Effector CD8-positive, alpha-beta T cell (primary cell): ENCODE measurements at places on chromosomes 12 and 14.

DNA sequence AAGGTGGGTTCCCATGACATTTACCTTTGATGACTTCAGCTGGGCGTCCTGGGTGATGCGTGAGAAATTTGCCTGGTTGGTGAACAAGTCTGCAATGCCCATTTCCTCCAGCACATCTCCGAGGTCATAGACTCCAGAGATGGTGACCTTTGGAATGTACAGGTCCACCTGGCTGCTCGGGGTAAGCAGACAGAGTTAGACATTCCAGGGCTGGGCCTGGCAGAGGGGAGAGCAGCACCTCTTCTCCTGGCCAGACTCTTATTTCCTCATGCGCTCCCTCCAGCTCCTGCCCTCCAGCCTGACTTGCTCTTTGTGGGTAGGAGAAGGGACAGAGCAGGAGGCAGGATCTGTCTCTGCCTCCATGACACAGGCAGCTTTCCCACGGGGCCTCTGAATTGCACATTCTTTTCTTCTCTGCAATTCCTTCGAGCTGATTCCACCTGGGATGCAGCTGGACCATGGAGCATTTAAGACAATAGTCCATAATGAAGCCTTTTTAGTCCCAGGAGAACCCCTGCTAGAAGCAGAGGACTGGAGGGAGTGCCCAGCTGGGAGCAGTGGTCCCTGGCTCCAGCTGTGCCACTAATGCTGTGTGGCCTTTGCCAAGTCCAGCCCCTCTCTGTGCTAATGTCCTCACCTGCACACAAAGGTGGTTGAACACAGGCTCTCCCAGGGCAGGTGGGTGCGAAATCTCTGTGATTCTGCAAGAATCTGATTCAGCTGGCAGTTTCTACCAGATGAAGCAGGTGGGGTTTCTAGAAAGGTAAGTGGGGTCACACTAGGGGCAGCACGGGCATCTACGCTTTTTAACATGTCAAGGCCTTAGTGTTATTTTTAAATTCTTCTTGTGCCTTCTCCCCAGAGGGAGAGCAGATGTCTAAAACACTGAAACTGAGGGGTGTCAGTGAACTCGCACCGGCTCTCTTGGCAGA, 13.2 kb upstream of the SERPINA10 start:
- no peak for DNase-seq

GRCh38 chr12:26303418-26303817, 108.0 kb downstream of the SSPN start:
- DNase-seq, result no peak

DNA sequence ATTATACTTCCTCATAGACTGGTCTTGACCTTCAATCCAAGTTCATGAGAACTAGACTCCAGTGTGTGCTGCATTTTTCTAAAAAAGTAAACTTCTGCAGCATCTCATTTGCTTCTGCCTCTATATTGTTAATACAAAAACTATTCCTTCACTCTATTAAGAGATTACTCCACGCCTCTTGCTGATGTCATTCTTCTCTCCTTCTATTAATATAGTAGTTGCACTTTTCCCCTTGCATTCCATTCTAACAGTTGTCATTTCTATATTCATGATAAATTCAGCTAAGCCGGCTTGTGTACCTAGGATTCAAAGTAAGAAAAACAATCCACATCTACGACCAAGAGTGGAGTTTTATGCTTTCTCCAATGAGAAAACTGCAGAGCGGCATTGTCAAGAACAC, 480.4 kb upstream of the NOVA1 start:
- DNase-seq, result no peak

DNA sequence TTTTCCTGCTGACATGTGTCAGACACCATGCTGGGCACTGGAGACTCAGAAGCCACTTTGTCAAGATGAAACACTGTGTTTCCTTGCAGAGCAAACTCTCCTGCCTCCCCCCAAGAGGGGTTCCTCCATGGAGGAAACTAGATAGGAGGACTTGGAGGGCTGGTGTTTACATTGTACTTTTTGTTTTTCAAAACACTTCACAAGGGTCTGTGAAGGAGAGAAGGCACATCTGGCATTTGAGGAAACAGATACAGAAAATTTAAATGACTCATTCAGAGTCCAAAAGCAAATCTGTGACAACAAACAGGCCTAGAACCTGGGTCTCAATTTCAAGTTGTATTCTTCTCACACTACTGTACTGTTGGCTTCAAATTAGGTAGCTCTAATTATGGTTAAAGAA, 6.7 kb upstream of the CDKL1 start:
- DNase-seq, result no peak

DNA sequence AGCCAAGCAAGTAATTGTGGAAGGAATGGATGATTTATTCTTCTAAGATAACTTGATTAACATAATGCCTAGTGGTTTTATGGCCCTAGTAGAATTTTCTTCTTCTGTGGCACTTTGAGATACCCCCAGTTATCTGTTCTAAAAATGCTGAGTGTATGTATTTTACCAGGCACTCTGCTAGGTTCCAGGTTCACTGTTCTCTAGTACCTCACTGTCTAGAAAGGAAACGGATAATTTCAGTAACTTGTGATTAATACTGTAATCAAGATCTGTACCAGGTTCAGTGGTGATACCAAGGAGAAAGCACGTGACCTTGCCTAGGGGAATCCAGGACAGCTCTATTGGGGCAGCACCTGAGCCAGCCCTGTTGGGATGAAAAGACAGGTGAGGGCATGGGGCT, 8.0 kb downstream of the ANO6 start:
- no peak for DNase-seq

- DNase-seq, result no peak
Observed at GRCh38 chr14:73221945-73222344, 15.4 kb upstream of the PAPLN start.

- DNase-seq, result no peak
Observed at GRCh38 chr12:21989819-21990412, 48.7 kb upstream of the ABCC9 start.

- no peak for DNase-seq
Observed at GRCh38 chr14:53620890-53621289, 335.7 kb downstream of the BMP4 start.

GRCh38 chr14:62002642-62003041, 240.4 kb downstream of the SNAPC1 start:
- DNase-seq, result no peak

DNA sequence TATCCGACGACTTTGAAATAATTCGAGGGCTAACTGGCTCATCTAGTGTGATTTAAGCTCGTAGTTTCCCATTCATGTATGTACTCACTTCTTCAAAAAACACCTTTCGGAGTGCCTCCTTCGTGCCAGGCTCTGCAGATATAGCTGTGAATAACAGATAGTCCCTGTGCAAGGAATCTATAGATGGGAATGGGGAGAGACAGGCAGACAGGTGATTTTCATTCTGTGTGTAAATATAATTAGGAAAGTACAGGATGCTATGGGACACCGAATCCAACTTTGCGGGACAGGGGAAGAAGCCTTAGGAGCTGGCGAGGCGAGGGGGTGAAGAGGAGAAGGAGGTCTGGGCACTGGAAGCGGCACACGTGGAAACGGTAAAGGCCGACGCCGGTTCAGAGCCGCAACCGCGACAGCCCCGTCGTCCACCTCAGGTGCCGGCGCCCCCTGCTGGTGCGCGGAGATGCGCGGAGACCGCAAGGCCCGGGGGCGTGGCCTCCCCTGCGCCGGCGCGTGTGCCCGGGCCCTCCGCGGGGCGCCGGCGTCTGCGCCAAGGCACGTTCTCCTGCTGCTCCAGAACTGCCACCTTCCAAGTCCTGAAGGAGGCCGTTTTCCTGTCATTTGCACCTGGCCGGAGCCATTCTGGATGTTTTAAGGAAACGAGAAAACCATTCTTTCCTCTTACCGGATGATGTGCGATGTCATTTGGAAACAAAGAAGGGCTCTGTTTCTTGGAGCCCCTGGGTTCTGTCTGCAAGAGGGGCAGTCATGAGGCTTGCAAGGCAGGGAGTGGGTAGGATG, 18.0 kb upstream of the CACNA1C start:
- peak; percentile 67 for DNase-seq

- DNase-seq, result no peak
Observed at GRCh38 chr12:25005376-25005775, 56.5 kb upstream of the BCAT1 start.
